ENCODE measurements at places on chromosomes 7 and 10.
A peak's percentile ranks its signal among the peaks of the same experiment; 100 is the strongest.

DNA sequence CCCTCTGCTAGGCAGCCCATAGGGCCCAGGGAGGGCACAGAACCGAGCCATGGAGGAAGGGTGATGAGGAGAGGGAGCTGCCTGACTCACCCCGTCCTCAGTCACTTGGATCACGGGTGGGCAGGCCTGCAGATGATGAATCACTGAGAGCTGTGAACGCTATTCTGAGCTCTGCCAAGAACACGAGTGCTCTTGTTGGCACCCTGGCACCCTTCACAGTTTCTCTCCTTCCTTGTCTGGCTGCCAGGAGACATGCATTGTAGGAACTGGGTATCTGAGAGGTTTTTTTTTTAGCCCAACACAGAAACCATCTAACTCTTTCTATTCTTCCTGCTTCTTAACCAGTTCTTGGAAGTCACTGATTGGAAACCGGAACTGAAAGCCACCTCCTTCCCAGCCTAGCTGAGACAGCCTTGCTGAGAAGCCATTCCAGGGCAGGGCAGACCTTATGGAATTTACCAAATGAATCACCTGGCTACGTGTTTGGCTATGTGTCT is 82.1 kb downstream of the SLC37A3 start:
- peak; percentile 55 for DNase-seq

DNA sequence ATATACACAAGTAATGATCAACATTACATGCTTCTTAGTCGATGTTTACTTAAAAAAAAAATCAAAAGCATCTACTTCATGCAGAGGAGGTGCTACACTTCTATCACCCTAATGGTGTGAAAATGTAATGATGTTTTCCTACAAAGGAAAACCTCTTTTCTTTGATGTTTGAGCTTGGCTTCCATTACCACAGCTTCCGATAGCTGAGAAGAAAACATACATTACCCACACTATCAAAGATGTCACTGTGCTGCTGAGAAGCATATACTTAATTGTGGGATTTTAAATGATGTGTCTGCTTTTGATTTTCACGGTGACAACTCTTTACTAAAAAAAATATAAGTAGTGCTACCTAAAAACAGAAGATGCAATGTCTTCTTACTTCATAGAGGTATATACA is 200.2 kb upstream of the PHF14 start:
- DNase-seq, result no peak

DNA sequence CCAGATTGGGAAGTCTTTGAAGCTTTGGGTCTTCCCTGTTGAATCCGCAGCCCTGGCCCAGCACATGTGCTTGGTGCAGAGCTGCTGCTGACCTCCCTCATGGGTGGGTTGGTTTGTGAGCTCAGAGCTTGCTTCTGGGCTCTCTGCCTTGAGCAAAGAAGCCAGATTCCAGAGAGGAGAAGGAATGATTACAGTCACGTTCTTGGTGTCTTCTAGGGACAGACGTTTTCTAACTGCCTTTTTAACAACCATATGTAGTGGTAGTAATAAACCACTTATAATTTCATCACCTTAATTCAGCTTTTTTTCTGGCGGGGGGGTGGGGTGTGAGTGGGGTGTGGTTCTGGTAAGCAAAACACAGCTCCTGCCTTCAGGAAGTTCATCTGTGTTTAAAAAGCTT is 39.5 kb downstream of the LRMDA start:
- DNase-seq, result no peak

- no peak for DNase-seq
These were observed 295.4 kb upstream of the FZD1 start for GRCh38 chr7:90968871-90969270.

DNA sequence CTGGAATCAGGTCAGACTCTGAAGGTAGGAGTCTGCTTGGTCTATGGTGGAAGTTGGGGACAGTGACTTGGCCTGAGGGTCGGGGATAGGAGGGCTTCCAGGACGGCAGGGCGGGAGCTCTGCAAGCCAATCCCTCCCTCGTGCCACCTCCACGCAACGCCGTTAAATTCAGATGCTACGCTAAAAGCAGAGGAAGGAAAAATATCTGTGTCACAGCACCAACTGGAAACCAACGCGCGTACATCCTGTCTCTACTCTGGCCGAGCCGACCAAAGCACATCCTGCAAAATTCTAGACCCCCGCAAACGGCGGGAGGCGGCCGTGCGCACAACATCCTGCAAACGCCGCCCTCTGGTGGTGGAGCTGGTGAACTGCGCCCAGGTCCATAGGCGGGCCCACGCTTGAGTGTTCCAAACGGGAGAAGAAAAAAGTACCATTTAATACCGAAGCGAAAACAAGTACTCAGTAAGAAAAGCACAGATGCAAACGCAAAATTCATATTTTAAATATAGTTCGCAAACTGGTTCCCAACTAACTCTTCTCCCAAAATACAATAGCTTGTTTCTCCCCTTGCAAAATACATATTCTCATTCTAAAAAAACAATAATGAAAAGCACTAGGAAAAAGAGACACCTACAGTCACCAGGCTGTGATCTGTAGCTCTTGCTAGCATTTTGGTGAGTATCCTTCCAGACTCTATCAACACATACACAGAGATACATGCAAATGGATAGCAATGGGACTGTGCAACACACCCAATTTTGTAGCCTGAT is 45.7 kb upstream of the HSPA12A start:
- DNase-seq, result peak; percentile 68

DNA sequence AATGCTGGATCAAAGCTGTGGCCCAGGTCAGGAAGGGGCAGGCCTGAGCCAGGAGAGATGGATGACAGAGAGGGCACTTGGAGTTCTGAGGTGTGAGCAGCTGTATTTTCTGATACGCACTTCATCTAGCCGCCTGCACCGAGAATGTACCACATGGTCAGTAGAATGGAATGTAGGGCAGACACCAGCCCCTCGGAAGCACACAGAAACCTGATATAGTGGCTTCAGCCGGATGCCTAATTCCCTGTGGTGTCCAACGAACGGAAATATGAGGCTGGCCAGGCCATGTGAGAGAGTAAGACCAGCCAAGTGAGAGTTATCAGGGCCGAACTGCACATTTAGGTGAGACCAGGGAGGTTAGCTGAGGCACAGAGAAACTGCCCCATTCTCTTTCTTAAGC is 46.7 kb upstream of the PLCE1 start:
- no peak for DNase-seq

GRCh38 chr10:83078645-83079044 is 1060.7 kb upstream of the GHITM start:
- no peak for DNase-seq

DNA sequence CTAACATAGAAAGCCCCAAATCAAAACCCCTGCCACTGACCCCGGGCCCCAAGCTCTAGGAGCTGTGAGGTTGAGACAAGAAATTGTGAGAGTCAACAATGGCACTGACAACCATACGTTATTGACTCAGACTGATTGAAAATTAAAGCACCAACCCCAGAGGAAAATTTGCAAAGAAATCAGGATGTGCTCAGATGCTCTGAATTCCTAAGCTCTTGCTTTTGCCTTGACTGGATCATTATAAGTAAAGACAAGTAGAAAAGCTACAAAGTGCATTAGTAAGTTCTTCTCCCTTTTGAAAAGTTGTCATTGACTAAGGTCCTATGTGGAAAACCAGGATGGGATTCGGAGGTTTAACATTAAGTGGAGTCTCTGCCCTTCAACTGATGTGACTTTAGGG is 130.2 kb downstream of the SAMD9 start:
- DNase-seq, result no peak

- DNase-seq, result no peak
These were observed 16.1 kb upstream of the CSGALNACT2 start for GRCh38 chr10:43122096-43122495.

DNA sequence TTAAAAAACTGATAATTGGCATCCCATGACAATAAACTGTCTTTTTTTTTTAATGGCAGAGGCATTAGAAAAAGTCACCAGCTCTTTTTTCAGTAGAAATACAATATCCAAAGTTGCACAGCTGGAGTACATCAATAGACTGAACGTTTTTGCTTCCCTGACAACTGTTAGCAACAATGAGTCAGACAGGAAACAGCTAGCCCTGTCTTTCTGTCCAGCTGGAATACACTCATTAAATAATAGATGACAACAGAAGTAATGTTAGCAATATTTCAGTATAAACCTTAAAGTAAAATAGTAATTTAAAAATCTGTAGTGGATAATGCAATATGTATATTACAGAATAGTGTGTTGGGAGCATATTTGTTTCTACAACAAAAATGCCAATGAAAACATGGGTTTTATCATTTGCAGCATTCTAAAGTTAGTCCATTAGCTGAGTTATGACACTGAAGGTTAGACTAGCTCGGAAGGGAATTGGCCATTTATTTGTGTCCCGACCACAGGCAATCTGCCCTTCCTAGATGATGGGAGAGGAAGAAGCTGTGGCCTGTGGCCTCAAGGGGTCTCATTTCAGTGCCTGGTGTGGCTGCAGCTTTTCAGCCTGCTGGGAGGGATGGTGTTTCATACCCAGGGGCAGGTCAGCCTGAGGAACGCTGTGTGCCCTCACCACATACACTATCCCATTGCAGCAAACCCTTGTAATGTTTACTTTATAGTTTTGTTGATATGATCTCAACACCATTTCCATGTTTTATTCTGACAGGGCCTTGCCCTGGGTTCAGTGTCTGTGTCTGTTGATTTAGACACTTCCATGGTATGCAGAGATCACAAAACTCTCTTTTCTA is 173.3 kb downstream of the SLC16A9 start:
- no peak for DNase-seq

GRCh38 chr10:120789303-120790203 is 61.6 kb upstream of the WDR11 start:
- DNase-seq, result no peak

DNA sequence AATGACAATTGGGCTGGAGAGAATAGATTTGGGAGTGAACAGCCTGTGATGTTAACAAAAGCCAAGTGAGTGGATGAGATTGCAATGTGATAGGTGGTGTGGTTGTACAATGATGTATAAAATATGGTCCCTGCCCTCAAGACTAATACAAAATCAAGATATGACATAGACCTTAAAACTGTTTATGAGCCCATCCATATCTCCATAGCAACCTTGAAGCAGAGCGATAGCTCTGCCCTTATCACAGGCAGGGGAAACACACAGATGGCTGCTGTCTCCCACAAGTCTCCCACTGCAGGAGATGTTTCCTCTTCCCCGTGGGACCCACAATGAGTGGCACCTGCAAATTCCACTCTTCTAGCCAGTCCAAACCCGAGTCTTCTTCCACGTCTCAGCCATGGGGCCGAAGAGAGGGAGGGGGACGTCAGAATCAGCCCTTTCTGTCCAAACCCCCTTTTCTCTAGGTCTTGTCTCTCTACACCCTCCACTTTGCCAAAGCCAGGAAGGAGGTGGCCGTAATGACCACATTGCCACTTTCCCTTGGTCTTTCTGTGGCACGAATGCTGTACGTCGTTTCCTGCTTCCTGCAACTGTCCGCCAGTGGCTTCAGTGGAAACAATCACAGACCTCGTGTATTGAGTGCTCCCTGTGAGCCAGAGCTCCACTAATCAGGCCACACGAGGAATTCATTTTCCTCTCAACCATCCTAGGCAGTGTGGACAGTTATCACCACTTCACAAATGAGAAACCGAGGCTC is 7.5 kb upstream of the TBXAS1 start:
- no peak for DNase-seq

DNA sequence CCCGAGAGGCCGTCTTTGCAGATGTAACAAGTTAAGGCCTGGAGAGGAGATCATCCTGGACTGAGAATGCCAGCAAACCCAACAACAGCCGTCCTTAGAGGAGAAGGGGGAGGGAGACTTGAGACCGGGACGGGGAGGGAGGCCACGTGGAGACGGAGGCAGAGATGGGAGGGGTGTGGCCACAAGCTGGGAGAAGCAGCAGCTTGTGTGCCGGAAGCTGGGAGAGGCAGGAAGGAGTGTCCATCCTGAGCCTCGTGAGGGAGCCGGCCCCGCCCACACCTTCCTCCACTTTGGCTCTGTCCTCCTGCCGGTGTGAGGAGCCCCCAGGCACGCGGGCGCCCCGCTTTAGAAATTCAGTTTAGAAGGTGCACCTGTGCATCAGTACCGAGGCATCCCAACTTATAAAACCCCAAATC is 95.7 kb downstream of the DNAJB6 start:
- DNase-seq, result no peak

- DNase-seq, result no peak
These were observed 159.2 kb downstream of the BTAF1 start for GRCh38 chr10:92082583-92083280.

- DNase-seq, result no peak
These were observed 341.2 kb downstream of the CRPPA start for GRCh38 chr7:16080131-16080530.

DNA sequence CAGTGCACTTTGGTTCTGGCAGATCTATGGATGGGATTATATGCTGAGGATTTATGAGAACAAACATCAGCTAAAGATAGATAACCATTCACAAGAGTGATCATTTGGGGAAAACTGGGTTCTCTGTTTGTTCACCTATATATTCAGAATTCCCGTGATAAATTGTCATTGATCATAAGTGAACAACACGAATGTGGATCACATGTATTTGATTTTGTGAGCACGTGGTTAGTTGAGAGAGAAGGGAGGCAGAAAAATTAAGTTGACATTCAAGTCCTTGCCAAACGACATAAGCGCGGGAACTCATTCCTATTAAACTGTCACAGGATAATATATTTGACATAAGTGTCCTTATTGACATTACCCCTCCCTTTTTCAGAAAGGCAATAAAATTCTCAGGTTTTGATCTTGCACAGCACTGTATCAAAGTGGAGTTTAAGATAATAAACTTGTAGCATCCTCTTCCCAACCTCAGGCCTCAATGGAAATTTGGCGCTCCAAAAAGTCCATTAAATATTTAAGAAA is 64.9 kb upstream of the MYO3A start:
- DNase-seq, result no peak

DNA sequence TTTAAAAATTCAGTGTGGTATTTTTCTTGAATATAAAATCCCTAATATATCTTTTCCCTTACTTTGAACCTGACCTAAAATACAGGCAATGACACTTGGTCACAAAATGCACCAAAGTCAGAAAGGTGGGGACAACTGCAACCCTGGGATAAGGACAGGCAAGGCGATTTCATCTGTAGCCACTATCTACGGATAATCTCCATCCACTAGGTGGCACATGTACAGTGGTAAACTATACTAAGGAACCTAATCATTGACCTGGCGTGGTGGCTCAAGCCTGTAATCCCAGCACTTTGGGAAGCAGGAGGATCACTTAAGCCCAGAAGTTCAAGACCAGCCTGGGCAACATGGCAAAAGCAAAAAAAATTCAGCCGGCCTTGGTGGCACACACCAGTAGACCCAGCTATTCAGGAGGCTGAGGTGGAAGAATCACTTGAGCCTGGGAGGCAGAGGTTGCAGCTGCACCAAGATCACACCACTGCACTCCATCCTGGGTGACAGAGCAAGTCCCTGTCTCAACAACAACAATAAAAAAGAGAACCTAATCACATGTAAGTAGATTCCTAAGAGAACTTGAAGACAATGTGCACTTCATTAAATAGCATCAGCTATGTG is 98.9 kb downstream of the KMT2C start:
- DNase-seq, result peak; percentile 50

GRCh38 chr10:31728698-31729224 is 199.9 kb downstream of the ARHGAP12 start:
- DNase-seq, result no peak

GRCh38 chr10:122845783-122846332 is at the start of gene CUZD1:
Gene CUZD1, minus strand, starts transcription at chr10:122845857. Its CDS starts 14 bp downstream, at chr10:122845843.
- DNase-seq, result no peak

- DNase-seq, result no peak
These were observed 35.4 kb upstream of the ZNF107 start for GRCh38 chr7:64630496-64630895.

- DNase-seq, result no peak
These were observed 37.7 kb downstream of the SLC25A13 start for GRCh38 chr7:96284240-96284639.

- no peak for DNase-seq
These were observed 477.3 kb downstream of the SDK1 start for GRCh38 chr7:3778345-3778744.
